DND-41 (cell line): ENCODE measurements at places on chromosomes 5 and 9.

GRCh38 chr9:129027224-129027684 lies 877 bp downstream of the SH3GLB2 start:
- no peak for DNase-seq

DNA sequence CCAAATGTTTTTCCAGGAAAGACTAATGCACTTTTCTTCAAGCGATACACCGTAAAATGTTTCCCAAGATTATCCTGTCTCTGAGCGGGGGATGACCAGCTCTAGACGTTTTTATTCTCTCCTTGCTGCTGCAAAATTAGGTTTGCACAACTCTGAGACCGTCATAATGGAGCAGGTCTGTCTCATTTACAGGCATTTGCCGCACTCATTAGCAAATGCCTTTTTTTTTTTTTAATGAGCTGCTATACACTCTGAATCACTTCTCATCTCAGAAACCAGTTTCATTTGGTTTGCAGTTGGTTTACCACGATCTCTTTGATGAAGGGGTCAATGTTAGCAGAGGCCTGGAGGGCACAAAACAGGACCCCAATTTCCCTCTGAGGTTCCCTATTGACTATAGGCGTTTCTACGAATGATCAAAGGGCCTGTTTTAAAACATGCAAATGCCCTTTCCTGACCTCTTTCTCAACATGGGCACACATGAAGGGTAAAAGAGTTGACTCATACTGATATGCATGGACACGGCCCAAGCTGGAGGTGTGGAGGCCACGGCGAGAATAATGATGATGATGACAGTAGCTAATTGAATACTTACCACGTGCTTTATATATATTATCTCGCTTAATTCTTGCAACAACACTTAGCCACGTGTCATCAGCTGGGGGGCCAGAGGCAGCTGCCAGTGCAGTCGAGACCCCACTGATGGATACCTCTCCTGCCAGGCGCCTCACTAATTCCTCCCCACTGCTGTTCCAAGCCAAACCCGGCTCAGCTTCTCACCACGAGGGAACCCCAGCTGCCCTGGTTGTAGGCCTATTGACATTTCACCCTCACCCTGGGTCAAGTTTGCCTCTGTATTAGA lies 89.9 kb upstream of the PTCH1 start:
- DNase-seq, result no peak

DNA sequence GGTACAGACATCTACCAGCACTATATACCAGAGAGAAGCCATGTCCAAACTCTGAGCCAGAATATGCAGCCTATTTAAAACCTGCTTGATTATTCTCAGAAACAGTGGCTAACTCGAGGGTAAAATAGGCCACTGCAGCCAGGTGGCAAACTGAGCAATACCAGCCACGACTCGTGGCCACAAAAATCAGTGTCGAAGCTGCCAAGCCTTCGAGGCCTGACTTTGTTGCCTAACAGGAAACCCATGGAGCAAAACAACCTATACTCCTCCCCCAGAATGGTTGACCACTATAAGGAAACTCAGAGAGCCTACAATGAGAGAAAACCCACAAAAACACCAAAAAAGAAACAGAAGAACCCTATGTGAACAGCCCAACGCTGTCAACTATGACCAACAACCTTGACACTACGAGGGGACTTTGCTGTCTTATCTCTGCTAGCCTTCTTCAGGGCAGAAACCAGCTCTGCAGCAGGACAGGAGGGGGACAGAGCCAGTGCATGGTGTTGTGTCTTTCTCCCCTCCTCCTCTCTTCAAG lies 133.8 kb downstream of the TMEM174 start:
- DNase-seq, result no peak

GRCh38 chr5:123441408-123441807 lies 18.2 kb upstream of the CEP120 start:
- no peak for DNase-seq

- no peak for DNase-seq
Observed at GRCh38 chr5:8213701-8214240, 344.8 kb downstream of the MTRR start.

GRCh38 chr5:73369278-73369677 lies 79.3 kb downstream of the FOXD1 start:
- DNase-seq, result no peak

DNA sequence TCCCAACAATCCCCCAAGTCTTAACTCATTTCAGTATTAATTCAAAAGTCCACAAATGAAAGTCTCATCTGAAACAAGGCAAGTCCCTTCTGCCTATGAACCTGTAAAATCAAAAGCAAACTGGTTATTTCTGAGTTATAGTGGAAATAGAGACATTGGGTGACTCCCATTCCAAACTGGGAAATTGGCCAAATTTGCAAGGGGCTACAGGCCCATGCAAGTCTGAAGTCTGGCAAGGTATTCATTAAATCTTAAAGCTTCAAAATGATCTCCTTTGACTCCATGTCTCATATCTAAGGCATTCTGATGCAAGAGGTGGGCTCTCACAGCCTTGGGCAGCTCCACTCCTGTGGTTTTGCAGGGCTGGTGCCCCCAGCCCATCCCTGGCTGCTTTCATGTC lies 167.9 kb downstream of the HTR1A start:
- DNase-seq, result no peak

DNA sequence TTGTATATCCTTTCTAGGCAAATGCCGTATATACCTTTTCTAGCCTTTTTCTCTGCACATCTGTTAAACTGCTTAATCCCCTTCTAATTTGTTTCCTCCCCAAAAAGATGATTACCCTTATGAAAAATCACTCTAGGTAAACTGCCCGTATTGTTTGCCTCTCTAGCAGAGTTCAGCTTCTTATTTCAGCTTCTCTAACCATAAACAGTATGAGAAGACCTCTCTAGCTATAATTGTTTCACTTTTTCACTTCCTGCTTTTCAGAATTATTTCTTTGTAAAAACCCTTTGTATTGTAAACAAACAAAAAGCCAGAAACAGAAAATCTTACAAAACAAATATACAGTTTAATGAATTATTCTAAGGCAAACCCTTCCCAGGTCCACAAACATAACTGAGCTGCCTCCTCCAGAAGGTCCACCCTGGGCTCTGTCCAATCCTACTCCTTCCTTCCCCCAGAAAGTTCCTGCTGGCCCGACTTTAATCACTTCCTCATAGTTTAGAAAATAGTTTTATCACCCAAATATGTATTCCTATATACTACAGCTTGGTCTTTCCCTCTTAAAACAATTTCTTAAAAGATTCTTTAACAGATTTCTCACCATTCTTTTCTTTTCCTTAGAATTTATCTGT lies 158.1 kb downstream of the FGF1 start:
- no peak for DNase-seq

GRCh38 chr5:43140286-43140685 lies 19.6 kb downstream of the ZNF131 start:
- DNase-seq, result no peak

DNA sequence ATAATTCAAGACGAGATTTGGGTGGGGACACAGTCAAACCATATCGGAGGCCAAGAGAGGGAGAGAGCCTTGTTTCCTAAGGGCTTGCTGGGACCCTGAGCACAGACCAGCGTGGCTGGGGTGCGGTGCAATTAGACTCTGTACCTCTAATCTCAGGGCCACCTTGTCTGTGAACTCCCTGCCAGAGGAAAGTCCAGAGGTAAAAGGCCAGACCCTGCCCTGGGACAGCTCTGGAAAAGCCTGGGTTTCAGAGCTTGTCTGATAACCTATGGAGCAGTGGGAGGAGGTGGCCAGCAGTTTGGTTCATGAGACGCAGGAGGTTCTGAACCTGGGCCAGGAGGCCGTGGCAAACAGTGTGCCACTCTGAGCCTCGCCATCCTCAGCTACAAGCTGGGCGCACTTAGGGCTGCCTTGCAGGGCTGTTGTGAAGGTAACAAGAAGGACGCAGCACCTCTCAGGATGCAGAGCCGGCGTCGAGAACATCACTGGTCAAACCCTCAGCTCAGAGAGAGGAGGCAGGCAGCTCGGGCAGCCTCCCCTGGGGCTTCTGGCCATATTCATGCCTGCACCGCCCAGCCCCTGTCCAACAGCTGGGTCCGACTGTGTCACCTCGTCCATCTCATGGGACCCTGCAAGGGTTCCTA lies 4.8 kb upstream of the DOLPP1 start:
- no peak for DNase-seq

- DNase-seq, result no peak
Observed at GRCh38 chr5:147359101-147359500, 124.3 kb downstream of the STK32A start.

- no peak for DNase-seq
Observed at GRCh38 chr5:132658381-132659302, 669 bp downstream of the IL13 start.

- DNase-seq, result no peak
Observed at GRCh38 chr5:113435575-113435974, 786 bp upstream of the TSSK1B start.

DNA sequence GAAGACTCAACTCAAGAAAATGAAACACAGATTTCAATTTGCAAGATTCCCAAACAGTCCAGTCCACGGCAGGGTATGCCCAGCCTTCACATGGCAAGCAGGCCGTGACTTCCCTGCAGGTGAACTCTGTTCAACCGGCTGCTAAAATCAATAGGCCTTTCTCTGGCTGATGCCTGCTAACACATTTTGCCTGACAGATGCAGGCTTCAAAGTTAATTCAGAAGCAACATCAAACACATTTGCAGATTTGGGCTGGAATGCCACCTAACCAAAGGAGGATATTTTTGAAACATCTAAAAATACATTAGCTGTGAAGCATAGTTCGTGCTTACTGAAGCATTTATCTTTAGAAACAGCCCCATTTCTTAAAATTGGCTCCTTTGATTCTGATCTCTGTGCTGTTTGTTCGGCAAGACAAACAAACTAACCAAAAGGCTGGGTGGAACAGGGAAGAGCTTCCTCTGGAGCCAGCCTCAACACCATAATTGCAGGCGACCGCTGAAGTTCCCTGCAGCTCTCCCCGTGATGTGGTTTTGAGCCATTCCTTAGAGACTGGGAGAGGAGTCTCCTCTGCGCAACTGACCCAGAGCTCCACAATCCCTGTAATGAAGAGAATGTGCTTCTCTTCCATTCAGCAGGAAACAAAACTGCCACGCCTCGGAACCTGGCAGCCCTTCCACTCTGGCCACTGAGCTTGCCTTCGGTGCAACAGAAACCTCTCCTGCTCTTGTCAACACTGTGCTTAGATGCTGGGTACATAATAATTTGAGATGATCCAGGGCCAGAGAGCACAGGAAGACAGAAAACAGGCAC lies 126.5 kb downstream of the MYO10 start:
- no peak for DNase-seq

DNA sequence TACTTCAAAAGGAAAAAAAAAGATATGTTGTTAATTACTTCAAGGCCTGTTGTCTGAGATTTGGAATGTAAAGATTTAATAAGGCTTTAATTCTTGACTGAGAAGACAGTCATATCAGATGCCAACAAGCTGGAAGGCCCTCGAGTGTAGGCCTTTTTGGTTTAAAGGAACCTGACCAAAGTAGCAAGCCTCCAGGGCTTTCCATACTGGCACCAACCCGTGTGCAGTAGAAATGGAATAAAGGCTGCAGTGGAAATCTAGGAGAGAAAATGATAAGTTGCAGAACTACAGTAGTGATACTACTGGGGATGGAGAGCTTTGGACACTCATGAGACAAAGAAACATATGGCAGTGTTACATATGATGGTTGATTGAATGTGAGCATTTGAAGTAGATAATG lies 358.0 kb downstream of the TAF11L14 start:
- DNase-seq, result no peak

DNA sequence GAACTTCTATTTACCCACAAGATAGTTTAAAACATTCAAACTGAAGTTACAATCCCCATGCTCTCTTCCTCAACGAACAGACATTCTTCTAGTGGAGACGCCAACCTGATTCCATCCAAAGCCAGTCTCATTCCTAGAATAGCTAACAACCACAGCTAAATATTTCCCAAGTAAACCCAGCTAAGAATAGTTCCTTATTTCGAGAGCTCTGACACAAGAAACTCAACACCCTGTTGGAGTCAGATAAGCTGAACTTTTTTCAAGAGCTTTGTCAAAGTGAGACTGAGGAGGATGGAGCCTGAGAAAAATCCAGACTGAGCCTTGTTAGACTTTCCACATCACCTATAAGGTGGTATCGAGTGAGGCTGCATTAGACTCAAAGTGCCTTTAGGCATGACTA lies 56.7 kb upstream of the RPS23 start:
- no peak for DNase-seq

GRCh38 chr9:133775951-133776905 lies 38.1 kb upstream of the SARDH start:
- no peak for DNase-seq

DNA sequence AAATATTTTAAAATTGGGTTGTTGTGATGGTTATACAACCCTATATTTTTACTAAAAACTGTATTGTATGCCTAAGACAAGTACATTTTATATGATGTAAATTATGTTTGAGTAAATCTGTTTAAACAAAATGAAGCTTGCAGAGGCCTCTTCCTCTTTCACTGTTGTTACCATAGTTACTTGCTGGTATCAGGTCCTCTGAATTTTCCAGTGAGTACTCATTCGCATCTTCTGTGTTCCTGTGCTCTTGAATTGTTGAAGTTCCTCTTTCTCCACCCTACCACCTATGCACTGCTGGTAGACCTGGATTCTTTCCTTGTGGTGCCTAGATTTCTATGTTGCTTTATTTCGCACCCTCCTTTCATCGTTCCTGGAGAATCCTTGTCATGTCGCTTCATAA lies 938.5 kb upstream of the ACO1 start:
- no peak for DNase-seq

GRCh38 chr5:33579789-33580188 lies 139.0 kb downstream of the TARS1 start:
- no peak for DNase-seq

DNA sequence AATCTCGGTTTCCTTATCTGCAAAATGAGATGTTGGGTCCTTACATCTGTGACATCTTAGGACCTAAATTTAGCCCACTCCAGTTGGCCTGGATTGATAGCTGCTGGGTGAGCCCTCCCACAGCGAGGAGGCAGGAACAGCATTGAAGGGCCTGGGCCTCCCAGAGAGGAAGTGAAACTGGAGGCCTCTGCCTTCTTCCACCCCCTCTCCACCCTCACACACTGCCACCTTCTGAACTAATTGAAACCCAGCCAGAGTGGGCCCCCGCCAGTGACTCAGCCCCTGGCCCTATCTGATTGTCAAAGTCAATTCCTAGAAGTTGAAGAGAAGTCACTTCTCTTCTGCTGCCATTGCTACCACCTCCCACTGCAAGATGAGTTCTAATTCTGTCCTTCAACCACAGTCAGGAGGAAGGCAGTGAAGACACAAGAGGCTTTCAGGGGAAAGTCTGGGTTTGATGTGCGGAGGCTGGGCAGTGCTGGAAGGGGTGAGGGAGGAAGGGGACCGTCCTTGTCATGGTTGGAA lies 55.2 kb upstream of the NEK6 start:
- peak; percentile 82 for DNase-seq

DNA sequence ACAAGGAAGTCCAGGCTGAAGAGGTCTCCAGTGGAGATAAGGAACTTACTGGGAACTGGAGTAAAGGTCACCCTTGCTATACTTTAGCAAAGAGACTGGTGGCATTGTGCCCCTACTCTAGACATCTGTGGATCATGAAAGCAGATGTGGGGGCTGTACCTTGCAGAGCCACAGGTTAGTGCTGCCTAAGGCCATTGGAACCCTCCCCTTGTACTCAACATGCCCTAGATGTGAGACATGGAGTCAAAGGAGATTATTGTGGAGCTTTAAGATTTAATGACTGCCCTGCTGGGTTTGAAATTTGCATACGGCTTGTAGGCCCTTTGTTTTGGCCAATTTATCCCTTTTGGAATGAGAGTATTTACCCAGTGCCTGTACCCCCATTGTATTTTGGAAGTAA lies 397.3 kb upstream of the GRIN3A start:
- no peak for DNase-seq
